ENCODE measurements at places on chromosomes 5 and 9.

DNA sequence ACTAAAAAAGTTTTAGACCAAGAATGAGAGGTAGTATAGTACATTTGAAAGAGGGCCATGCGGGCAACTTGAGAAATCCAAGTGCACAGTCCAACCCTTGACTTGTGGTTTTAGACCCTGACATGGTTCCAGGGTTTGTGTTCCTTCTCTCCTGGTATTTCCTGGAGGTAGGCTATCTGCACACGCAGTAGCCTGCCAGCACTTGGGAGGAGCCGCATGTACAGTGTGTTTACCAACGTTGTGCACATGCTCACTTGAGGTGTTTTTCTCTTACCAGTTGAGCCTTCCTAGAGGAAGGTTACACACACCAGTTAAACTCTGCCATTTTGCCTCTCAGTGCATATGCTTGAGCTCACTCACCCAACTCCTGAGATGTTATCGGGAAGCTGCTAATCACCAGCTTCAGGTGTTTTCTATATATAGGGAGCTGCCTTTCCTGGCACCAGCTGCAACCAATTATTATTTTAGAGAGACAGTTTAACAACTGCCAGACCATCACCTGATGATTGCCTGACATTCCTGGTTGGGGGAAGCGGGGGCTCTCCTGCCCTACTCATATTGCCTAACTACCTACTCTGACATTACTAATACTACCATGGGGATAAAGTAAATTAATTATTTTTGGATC lies 593.4 kb upstream of the TUSC1 start:
- DNase-seq, result no peak

DNA sequence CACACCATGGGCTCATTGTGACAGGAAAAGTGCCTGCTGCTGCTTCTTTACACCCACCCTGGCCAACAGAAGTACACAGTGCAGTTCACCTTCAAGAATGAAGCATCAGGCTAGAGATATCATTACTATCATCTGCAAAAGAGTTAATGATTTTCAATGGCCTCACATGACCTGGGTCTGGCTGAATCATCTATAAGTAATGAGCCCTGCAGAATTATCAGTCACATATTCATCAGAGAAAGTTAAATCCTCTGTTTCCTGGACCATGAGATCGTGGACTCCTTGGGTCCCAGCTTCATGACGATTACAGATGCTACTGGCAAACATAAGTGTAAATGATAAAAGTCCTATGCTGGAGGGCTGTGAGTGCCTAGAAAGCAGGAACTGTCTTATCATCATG lies 8.3 kb downstream of the BAG1 start:
- DNase-seq, result no peak

GRCh38 chr5:171363846-171364245 lies 23.8 kb upstream of the NPM1 start:
- no peak for DNase-seq

DNA sequence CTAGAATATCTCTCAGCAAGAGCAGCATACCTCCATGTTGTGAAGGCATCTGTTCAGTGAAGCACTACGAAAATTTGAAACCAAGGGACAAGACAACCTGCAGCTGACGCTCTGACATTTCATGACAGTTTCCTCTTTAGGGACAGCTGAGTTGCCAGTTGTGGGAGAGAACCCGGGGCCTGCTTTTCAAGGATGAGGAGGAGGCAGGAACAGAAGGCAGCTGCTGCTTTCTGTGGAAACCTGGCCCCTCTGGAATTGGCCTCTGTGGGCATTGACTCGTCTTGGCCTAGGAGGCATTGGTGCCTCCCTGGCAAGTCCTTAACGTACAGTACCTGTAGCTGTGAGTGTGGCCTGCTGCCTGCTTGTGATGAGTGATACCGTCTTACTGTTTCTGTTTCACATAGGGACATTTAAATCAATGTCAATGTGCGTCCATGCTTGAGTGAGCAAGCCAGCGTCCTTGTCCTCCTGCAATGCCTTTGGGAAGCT lies 21.6 kb downstream of the SLC46A2 start:
- no peak for DNase-seq

DNA sequence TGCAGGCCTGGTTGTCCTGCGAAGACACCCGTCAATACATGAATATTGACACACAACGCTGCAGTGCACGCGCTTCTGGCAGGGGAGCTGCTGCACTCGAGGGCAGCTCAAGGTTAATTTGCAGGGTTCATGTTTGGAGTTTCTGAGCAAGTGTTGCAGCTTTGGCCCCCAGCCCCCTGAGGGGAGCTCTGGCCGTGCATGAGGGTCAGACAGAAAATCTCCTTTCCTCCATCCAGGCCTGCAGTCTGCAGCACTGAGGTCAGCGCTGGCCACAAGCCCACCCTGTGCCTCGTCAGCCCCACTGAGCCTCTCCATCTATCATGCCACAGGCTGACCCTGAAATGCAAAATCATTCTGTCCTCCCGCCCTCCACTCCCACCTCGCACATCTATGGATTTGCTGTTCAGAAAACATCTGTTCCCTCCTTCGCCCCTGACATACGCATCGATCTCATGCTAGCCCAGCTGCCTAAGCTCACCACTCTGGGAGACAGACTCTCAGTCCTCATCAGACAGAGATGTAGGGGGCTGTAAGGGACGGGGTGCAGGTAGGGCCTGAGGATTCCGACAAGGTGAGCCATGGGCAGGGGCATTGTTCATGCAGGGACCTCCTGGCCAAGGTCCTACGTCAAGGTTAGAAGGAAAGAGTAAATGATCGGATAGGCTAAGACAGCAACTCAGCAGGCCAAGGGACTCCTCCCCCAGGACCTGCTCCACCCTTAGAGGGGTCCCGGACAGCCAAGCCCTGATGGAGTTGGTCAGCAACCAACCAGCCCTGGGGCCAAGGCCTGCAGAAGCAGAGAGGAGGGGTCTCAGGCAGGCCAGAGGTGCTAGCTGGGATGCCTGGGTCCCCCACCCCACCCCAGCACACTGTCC lies 125.1 kb downstream of the KCNIP1 start:
- no peak for DNase-seq

- DNase-seq, result no peak
These were observed 321.6 kb downstream of the FBXL17 start for GRCh38 chr5:108060340-108060739.

- no peak for DNase-seq
These were observed 293.0 kb downstream of the CDH12 start for GRCh38 chr5:22560147-22560546.

DNA sequence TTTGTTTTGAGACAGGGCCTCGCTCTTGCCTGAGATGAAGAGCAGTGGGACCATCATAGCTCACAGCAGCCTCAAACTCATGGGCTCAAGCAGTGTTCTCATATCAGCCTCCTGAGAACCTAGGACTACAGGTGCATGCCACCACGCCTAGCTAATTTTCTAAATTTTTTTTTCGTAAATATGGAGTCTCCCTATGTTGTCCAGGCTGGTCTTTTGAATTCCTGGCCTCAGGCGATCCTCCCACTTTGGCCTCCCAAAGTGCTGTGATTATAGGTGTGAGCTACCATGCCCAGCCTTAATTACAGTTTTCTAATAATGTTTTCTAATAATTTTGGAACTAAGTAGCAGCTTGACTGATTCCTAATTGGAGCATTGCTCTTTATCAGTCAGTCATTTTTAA lies 15.1 kb downstream of the GAPVD1 start:
- no peak for DNase-seq

DNA sequence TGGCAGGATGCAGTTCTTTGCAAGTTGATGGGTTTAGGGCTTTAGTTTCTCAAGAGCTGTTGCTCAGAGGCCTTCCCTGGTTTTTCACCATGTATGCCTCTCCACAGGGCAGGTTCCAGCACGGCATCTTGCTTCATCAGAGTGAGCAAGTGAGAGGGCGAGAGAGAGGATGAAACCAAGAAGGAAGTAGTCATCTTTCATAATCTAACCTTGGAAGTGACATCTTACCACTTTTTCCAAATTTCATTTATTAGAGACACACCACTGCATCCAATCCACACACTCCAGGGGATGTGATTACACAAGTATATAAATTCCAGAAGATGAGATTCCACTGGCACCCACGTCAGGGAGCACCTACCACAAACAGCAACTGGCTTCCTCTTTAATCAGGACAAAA lies 294.4 kb downstream of the MARCHF11 start:
- DNase-seq, result no peak

- no peak for DNase-seq
These were observed 289.9 kb downstream of the RAB3C start for GRCh38 chr5:58872670-58873273.

DNA sequence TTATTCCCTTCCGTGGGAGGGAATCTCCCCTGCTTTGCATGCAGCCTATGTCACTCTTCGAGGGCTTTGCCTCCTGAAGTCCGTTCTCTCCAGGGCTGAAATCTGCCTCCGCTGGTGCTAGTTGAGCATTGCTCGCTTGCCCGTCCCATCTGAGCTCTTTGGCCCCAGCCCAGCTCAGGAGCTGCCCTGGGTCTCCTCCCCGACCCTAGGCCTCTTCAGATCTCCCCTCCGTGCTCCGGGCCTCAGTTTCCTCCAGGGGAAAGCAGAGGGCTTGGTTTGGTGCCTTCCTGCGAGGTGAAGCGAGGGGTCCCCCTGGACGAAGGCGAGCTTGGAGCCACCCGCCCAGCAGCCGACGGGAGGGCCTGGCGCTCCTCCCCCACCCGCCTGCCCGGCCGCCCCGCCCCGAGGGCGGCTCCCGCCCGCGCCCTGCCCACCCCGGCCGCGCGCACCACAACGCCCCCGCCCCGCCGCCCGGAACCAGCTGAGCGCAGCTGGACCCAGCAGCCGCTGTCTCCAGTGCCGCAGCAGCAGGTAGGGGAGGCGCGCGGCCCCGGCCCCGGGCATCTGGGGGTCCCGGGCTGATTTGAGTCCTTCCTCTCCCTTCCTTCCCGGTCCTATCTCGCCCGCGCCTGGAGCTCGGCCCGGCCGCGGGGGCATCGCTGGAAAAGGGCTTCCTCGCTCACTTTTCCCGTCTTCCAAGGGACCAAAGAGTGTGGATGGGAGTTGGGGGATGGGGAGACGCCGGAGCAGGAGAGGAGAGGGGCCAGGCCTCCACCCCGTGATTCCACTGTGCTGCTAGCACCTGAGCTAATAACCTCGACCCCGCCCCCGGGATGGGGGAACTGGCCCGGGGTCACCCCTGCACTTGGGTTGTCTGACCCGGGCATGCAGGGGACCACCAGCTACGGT lies at the start of gene GSN:
GSN (plus strand) TSS at position 474 of the 909 bp plus-strand sequence. CDS start 33,810 bp downstream, outside the sequence.
- no peak for DNase-seq

GRCh38 chr9:129938291-129938979 lies 103.2 kb downstream of the USP20 start:
- DNase-seq, result no peak

GRCh38 chr5:178564811-178565550 lies 25.2 kb downstream of the COL23A1 start:
- DNase-seq, result no peak

GRCh38 chr9:124721109-124721906 lies 49.8 kb downstream of the NR6A1 start:
- DNase-seq, result no peak

DNA sequence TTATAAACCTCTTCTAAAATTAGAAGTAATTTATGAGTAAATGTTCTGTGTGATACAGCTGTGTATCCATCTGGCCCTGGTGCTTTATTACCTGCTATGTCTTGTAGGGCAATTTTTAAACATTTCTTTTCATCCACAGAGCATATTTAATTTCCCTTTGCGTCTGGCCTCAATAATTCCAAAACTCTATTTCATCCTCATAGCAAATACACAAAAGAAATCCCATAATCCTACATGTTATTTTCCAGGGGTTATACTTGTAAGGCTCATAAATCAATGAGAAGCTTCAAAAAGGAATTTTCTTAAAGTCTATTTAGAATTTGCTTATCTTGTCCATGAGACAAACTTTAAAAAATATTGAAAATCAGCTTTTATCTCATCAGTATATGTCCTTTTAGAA lies 167.0 kb downstream of the TTC39B start:
- no peak for DNase-seq

- no peak for DNase-seq
These were observed 64.5 kb downstream of the PRKACG start for GRCh38 chr9:68949271-68950000.

- DNase-seq, result no peak
These were observed 20.8 kb downstream of the GBGT1 start for GRCh38 chr9:133142684-133143622.

DNA sequence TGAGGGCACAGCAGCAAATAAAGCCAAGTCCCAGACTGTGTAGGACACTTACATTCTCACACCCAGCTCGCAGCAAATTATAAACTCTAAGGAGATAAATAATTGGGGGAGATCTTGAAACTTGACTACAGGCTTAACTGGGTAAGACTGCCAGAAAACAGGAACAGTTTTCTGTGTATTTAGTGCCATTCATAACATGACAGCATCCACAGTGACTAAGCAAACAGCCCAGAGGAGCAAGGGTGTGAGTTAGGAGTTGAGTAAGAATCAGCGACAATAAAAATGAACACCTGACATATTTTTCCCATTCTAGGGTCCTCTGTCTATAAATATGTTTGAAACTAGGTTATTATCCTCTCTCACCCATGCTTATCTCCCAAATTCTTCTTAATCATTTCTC lies 370.9 kb upstream of the WWC1 start:
- DNase-seq, result no peak

DNA sequence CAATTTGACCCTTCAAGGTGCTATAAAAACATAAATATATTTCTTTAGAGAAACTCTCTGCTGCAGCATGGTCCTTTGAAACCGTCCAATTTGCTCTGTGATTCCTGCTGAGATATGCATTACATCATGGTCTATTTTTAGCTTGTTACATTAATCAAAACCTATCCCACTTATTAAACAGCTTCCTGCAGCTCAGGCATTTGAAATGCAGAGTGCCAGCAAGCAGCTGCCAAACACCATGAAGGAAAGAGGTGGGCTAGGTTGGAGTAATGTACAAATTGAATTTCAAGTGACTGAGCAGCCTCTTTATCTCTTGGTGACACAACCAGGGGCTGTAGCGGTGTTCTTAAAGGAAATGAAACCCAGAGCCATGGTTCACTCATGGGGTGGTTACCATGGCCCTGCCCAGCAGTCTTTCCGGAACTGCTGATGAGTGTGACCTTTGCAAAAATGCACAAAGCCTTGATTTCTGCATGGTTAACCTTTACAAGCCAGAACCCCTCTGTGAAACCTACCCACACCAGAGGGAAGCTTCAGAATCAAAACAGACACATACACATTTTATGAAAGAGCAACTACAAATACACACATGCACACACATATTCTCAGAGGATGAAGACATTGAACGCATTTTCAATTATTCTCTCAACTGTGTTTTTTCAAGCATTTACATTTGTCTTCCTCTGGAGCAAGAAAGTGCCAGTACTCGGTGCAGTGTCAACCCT lies 155.8 kb upstream of the ZNF608 start:
- no peak for DNase-seq

- no peak for DNase-seq
These were observed 377.7 kb upstream of the IRX1 start for GRCh38 chr5:3217771-3218495.

DNA sequence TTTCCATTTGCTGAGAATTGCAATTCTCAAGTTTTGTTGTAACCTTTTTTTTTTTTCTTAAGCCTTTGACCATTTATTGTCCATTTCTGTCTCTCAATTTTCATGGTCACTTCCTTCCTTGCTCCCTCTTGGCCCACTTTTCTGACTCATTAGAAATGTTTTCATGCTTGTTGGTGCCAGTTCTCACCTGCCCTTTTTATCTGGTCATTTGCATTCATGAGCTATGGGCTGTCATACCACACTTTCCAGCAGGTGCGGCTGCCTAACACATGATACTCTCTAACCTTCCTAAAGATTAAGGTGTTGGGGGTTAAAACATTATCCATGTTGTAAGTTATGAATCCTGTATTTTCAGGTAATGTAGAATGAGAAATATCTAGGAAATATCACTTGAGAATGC lies 150.5 kb upstream of the TLX3 start:
- DNase-seq, result no peak

All from stimulated activated CD8-positive, alpha-beta memory T cell treated with anti-CD3 and anti-CD28 coated beads, Interleukin-12 subunit alpha, Interleukin-12 subunit beta, amount 100 ng/mL, for 1 hour (primary cell).